CD8-positive, alpha-beta memory T cell (primary cell): ENCODE measurements at places on chromosomes 3 and 15. TPM values are rescaled to one million over a fixed set of nuclear protein-coding genes. Genes with fewer than 3 reads are reported as not detected.
A peak's percentile ranks its signal among the peaks of the same experiment; 100 is the strongest.

The SERPINI1 gene
- total RNA-seq = 1.9 TPM

GRCh38 chr3:97882975-97883598 is 61.3 kb downstream of the CRYBG3 start:
- no peak overlapping the region for H3K4me3 ChIP-seq
- DNase-seq = no peak
- H3K27ac ChIP-seq = no peak overlapping the region
- H3K27me3 ChIP-seq = no peaks in the 10 kb centered on the region
- no peaks in the 10 kb centered on the region for H3K36me3 ChIP-seq

- DNase-seq = no peak
- H3K36me3 ChIP-seq = no peaks in the 10 kb centered on the region
- no peaks in the 10 kb centered on the region for H3K27me3 ChIP-seq
- no peak overlapping the region for H3K4me3 ChIP-seq
Measured at GRCh38 chr3:21260507-21260906, 490.5 kb downstream of the ZNF385D start.

GRCh38 chr3:18649666-18650363 is 224.7 kb upstream of the SATB1 start:
- no peak overlapping the region for H3K4me3 ChIP-seq
- no peak overlapping the region for H3K27ac ChIP-seq
- H3K4me1 ChIP-seq = peaks cover 8% of the 10 kb centered on the region
- H3K36me3 ChIP-seq = no peaks in the 10 kb centered on the region
- no peaks in the 10 kb centered on the region for H3K27me3 ChIP-seq

The LOXL1 gene
- total RNA-seq = 1.5 TPM

- H3K27ac ChIP-seq = peak overlapping the region; percentile 13
- H3K4me3 ChIP-seq = peak overlapping the region; percentile 31
- H3K36me3 ChIP-seq = no peaks in the 10 kb centered on the region
- peak; percentile 89 for DNase-seq
- H3K4me1 ChIP-seq = peaks cover 29% of the 10 kb centered on the region
Measured at GRCh38 chr3:17151598-17152373, 267.0 kb downstream of the PLCL2 start.
